ENCODE measurements at places on chromosomes 3 and 15. TPM values are rescaled to one million over a fixed set of nuclear protein-coding genes. Genes with fewer than 3 reads are reported as not detected.

Gene ZNF80
- polyA plus RNA-seq: not detected

Gene ESYT3
- polyA plus RNA-seq: 1.4 TPM

Gene PPARG
- polyA plus RNA-seq: 24.1 TPM

Gene GPR149
- polyA plus RNA-seq: not detected

Gene ALDH1A2
- 325 TPM for polyA plus RNA-seq

Gene COL8A1
- 5.3 TPM for polyA plus RNA-seq
